Karpas-422 (cell line): ENCODE measurements at places on chromosomes 3 and 15. TPM values are rescaled to one million over a fixed set of nuclear protein-coding genes. Genes with fewer than 3 reads are reported as not detected.

The ZBTB38 gene
- 18.0 and 38.0 TPM in 2 replicates for total RNA-seq

The SUCNR1 gene
- total RNA-seq, result not detected in 2 replicates

The STARD5 gene
- 0.22 and 0.87 TPM in 2 replicates for total RNA-seq

The IL20RB gene
- 1.1 and 3.2 TPM in 2 replicates for total RNA-seq

The HGD gene
- total RNA-seq, result not detected in 2 replicates

DNA sequence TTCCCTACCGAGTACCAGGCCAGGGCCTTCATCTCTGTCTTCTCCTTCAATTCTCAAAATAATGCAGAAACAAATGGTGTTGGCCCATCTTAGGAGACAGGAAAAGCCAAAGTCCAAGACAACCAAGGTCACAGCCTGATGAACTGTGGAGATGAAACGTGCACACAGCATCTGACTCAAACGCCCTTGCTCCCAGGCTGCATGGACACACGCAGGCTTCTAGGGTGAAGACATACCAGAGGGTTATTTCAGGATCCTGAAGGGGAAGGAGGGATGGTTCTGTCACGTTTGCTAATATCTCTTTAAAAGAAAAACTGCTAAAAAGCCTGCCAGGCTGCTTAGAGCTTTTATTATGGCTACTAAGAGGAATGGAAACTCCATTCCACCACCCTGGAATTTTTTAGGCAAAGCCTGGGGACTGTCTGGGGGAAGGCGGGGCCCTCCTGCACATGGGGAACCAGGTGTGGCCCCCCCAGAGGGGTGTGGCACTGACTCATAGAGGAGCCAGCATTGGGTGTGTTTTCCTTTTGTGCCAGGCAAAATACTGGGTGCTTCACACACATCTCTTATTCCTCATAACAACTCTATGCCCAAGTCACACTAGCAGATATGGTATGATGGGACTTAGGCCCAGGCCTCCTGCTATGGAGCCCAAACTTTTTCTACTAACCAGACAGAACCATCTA, 62.9 kb downstream of the UMPS start:
- DNase-seq, result no peak

DNA sequence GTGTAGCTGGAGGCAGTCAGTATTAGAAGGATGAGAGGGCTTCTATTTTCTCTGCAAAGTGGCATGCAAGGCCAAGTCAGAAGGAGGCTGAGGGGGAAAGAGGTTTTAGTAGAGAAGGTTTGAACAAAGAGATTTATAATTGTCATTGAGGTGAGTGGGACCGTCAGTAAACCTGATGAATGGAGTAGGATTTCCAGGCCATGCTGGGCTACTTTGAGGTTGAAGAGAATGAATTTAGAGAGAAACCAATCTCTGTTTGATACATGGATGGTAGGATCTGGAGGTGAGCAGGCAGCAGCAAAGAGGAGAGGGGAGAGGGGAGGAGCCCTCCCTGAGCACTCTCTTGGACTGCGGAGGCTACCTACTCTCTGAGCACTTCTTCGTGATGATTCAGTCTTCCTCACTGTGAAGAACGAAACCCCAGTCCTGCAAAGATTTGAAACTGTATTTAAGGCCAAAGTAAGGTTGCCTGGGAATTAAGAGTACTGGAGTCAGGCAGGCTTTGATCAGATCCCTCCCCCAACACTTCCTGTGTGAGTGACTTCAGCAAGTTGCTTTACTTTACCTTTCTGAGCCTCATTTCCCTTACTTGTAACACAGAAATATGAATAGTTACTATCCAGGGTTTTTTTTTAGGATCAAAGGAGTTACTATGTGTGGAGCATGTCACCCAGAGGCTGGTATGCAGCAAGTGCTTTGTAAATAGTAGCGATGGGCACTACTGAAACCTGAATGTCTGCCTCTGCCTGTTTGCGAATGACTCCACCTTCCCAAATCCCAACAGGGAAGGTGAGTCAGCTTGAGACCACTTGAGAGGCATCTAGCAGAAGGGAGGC, 75.8 kb downstream of the RPL39L start:
- peak; percentile 69 for DNase-seq

GRCh38 chr3:11362600-11362999, 90.4 kb downstream of the ATG7 start:
- DNase-seq, result no peak

DNA sequence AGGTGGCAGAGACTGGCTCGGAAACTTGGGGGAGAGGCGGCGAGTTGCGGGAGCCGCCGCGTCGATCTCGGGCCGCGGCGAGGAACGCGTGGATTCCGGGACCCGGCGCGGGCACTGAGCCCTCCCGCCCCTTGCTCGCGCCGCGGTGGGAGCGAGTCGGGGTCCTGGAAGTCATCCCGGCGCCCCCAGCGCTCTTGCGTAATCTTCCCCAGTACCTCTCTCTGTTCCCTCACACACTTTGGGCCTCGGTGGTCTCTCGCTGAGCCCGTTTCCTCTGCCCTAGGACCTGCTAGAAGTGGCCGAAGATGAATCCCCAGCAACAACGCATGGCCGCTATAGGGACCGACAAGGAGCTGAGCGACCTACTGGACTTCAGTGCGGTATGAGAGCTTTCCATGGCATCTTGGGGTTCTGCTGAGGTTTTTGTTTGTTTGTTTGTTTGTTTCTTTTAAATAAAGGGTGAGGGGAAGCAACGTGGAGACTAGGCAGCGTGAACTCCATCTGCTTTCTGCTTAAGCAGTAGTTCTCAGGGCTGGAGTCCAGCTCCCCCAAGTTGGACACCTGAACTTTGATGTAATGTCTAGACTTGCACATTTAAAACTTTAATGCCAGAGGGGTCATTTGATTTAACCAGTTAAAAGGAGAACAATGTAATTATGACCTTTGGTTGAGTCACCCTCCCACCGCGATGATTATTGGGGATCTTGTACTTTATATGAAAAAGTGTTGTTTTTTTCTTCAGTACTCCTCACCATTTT, 1.3 kb downstream of the TCF12 start:
- peak; percentile 68 for DNase-seq

- DNase-seq, result no peak
Measured at GRCh38 chr15:52876991-52877663, 87.0 kb upstream of the ONECUT1 start.

GRCh38 chr3:12944849-12945248, 103.5 kb upstream of the RPL32 start:
- no peak for DNase-seq

GRCh38 chr3:115832265-115832664, 209.0 kb downstream of the GAP43 start:
- no peak for DNase-seq

DNA sequence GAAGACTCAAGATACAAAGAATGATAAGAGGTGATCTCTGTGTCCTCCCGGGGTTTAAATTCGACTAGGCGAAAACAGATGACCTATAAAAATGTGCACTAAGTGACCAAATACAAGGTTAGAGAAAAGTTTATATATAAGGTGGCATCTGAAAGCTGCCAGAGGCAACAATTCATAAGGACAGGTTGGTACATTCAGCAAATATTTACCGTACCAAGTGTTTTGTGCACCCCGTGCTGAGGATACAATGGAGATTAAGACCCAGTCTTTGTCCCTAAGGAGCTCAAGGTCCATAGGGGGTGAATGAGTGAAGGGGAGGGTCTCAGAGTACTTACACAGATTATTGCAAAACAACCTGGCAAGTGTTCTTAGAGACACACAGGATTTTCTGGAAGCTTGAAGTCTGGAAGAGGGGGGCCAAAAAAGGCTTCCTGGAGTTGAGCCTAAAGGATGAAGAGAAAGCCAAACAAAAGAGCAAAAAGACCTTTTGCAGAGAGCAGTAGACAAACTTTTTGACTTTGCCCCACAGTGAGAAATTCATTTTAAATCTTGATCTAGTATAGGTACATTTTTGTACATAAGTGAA, 71.4 kb upstream of the LRIG1 start:
- no peak for DNase-seq

- DNase-seq, result no peak
Measured at GRCh38 chr3:10788451-10788850, 27.6 kb upstream of the SLC6A11 start.

GRCh38 chr15:52438047-52438446, 90.6 kb downstream of the MYO5A start:
- no peak for DNase-seq
